ENCODE measurements at places on chromosomes 6 and 20.

GRCh38 chr6:156804402-156804801, 27.2 kb downstream of the ARID1B start:
- DNase-seq = no peak

GRCh38 chr6:77466451-77467437, 3.5 kb upstream of the HTR1B start:
- DNase-seq = no peak

DNA sequence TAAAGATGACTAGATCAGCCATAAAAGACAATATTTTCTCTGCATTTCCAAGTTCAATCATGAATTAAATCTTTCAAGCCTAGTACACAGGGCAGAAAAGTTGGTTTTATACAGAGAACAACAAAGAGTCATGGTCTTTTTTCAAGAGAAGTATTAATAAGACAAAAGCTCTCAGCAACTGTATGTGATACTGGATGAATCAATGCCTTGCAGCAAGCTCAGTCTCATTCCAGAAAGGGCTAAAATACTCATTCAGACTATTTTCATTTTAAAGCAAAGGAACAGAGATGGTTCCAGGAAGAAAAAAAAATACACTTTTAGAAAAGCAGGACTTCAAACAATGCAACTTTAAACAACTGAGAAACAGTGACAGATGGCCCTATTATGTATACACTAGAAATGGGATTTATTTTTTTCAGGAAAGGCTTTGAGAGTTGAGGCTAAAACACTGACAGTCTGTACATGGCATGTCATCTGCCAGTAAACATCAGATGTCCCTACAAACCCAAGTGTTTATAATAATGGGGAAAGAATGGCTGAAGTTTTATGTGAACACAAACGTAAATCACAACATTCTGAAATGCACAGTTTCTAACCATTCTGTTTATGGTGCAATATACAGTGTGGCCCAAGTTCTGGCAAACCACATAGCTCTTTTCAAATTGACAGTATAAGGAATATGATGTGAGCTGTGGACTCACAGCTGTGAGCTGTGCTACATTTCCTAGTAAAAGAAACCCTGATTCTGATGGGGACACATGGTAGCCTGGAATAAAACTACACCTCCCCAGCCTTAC, 114.3 kb upstream of the DST start:
- no peak for DNase-seq

GRCh38 chr6:112044196-112044595, 9.7 kb upstream of the CCN6 start:
- DNase-seq = no peak

DNA sequence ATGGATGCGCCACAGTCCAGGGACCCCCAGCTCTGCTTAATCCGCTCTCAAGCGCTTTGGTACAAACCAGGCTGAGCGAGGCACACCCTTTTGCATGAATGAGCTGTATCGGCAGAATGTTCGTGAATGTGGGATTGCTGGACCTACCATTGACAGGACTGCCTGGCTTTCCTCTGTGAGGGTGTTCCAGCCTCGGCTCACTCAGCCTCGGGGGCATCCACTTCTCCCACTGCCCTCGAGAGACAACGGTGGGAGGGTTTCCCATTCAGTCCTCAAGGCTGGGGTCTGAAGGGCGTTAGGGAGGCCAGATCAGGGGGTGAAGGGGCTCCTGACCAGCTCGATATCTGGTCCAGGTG, 17.4 kb downstream of the MDFI start:
- no peak for DNase-seq

DNA sequence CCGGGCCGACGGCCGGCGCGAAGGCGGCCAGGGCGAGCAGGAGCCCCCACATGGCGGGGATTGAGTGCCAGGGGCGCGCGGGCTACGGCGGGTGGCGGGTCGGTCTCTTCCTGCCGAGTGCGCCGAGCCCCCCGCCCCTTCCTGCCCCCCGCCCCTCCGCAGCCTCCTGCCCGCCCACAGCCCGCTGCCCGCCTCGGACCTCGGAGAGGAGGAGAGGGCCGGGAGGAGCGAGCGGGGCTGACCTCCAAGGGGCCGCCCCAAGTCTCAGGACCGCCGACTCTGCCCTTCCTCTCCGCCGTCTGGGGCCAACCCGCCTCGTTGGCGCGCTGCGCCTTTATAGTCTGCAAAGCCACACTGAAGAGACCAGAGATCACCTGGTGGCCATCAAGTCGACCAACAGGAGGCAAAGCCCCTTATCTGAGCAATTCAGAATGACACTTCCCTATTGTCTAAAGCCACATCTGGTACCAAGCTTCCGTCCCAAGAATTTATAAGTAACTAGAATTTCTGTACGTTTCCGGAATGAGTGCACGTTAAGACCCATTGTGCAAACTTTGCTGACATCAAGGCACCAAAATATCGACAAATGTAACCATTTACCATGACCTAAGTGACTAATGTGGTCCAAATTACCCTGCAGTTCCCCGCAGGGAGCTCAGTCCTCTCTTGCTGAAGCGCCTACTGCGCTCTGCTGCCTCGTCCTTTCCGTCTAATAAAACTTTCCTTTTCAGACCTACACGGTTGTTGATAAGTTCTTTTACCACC, at the start of gene CPXM1:
CPXM1 (minus strand) TSS at position 107 of the 765 bp plus-strand sequence; CDS start at position 52, 55 bp downstream.
- DNase-seq = no peak

GRCh38 chr6:33073431-33073871, at the start of gene HLA-DPA1:
HLA-DPA1 (minus strand) TSS chr6:33073649.
- peak; percentile 12 for DNase-seq

DNA sequence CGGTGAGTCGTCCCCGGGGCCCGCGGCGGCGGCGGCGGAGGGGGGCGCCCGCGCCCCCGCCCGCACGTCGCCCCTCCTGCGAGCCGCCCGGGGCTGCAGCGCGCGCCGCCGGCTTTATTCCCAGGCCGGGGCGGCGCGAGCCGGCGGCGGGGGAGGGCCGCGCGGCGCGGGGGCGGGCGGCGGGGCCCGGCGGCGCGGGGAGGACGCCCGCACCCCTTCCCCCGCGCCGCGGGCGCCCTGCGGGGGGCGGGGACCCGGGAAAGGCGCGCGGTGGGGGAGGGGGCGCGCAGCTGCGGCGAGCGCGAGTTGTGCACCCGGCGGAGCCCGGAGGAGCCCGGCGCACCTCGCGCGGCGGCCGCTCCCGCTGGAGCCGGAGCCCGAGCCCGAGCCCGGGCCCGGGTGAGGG, 646 bp downstream of the HMGA1 start:
- DNase-seq = no peak

DNA sequence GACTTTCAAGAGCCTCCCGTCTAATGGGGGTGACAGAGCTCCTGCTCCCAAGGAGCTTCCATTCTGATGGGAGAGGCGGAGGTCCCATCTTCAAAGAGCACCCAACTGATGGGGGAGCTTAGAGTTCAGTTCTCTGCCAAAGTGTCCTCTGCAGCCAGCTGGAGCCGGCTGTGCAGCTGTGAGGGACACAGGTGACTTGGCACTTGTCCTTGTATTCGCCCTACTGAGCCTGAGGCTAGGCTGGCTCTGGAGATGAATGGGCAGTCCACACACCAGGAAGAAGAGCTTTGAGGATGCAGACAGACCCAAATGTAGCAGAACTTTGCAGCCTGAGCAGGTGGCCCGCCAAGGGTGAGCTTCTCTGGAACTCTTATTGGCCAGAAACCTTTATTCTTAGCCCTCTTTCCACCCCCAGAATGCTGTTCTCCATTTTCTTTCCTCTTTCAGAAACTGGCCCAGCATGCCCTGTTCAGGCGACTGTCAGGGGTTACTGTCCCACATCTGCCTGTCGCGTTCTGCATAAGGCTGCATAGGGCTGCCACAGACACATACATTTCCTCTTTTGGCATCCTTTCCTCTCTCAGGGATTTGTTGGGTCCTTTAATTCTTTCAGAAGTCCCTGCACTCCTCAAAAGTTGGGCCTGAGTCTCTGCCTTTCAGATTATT, 108.7 kb upstream of the LRFN2 start:
- no peak for DNase-seq

DNA sequence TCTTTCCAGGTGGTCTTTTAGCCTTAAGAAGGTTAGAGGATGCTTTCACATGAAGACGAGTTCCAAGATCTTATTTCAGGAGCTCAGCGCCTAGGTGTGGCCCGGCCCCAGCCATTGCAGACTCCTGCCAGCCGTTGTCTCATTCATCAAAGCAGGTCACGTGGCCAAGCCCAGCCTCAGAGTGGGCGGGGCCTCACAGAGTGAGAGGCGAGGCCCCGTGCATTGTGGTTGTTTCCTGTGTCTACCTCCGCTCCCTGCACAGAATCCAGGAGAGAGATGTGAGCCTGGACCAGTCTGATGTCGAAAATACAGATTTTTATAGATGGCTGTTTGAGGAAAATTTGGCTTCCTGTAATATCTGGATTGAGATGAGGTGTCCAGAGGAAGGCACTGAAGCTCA, 49.2 kb upstream of the CST5 start:
- peak; percentile 39 for DNase-seq

- DNase-seq = no peak
These were observed 54.2 kb downstream of the HIVEP1 start for GRCh38 chr6:12066297-12066696.

DNA sequence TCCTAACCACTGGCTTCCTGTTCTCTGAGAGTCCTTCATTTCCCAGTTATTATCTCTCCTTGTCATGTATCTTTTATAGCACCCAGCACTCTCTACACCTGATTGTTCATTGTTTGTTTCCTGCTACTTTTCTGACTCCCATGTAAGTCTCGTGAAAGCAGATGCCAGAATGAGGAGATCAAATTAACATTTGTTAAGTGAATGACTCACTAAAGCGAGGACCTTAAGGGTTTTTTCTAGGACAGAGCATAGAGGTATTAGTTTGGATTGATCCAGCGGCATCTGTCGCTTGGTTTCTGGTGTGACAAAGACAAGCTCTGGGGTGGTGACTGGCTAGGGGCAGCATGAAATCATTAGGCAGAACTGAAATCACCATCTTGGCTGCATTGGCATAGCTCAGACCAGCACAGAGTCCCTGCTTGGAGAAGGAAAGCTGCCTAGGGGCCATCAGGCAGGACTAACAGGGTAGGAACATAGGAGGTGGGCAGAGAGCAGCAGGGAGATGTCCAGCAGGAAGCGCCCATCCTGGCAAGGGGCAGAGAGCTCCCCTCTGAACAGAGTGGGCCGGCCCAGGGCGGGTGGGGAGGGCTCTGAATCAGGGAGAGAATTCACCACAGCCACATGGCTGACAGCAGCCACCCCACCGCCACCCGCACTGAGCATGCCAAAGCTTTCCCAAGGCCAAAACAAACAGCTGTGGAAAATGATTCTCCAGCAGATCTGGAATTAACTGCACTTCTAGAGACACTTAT, 97.1 kb upstream of the CEP85L start:
- no peak for DNase-seq

GRCh38 chr6:56156643-56157042, 90.7 kb downstream of the COL21A1 start:
- DNase-seq = no peak

- no peak for DNase-seq
These were observed 317.8 kb downstream of the CDH4 start for GRCh38 chr20:61569825-61570224.

GRCh38 chr20:14406495-14406894, 69.1 kb upstream of the FLRT3 start:
- DNase-seq = peak; percentile 1

DNA sequence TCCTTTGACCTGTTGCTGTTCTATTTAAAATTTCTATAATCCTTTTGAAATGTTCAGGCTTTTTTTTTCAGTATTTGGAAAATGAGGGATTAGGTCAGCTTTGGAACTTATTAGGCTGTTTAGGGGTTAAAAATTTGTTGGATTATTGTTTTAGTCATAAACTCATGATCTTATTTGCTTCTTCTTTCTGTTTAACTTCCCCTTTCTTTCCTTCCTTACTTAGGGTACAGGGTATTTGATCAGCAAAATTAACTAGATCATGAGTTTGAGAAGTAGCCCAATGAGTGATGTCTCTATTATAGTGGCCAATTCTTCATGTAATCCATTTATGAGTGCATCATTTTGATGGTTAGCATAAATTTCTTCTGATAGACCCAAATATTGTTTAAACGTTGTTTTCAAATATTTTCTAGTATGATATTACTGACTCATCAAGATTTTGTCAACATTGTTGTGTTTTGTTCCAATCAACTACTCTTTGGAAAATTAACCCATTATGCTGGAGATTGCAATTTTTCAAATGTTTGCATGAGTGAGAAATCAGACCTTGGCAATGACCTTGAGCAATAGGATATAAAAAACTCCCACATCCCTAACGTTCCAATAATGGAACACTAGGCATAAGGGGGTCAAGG, 94.4 kb downstream of the OTOR start:
- no peak for DNase-seq

GRCh38 chr6:170130771-170131241, 160.1 kb downstream of the DLL1 start:
- no peak for DNase-seq

- no peak for DNase-seq
These were observed 164.2 kb downstream of the NKAIN2 start for GRCh38 chr6:123967905-123968304.

DNA sequence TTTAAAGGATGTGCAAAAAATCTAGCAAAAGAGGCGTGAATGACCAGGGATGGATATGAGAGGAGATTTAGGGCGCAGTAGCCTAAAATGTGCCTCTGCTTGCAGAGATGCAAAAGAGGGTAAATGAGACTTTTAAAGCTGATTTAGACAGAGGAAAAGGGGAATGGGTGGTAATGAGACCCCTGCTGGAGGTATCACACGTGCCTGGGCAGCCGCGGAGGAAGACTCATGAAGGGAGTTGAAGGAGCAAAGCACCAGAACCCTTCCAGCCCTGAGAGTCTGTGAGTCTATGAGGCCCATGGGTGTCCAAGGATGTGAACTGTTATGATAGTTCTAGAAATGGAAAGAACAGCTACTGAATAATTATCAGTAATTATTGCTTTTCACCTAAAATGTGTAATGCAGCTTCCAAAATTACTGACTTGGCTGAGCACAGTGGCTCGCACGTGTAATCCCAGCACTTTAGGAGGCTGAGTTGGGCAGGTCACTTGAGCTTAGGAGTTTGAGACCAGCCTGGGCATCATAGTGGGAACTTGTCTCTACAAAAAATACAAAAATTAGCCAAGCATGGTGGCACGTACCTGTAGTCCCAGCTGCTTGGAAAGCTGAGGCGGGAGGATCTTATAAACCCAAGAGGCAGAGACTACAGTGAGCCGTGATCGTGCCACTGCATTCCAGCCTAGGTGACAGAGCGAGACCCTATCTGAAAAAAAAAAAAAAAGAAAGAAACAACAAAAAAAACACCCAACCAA, 38.2 kb upstream of the TIAM2 start:
- DNase-seq = no peak

DNA sequence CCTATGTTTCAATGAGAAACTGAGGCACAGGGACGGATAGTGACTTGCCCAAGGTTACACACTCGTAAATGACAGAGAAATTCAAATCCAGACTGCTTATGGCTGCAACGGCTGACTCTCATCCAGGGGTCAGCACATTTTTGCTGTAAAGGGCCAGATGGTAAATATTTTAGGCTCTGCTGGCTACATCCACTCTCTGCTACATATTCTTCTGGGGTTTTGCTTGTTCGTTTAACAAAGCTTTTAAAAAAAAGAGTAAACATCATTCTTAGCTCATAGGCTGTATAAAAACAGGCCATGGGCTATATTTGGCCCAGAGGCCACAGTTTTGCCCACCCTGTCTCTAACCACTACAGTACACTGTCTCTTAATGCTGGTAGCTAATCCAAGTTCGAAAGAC, 103.4 kb downstream of the PREX1 start:
- no peak for DNase-seq

Measured in SW480 (cell line).